Metanephros (tissue), 2 donors: ENCODE measurements at places on chromosomes 13 and 19. TPM values are rescaled to one million over a fixed set of nuclear protein-coding genes. Genes with fewer than 3 reads are reported as not detected.

Gene RAB11B
- total RNA-seq: 224 TPM

Gene POLR1D
- total RNA-seq: 76.9 TPM

Gene SMIM7
- total RNA-seq: 102 TPM

Gene KIR2DL4
- total RNA-seq: not detected

Gene KCTD4
- total RNA-seq: 0.23 TPM

Gene ELANE
- 59.8 TPM for total RNA-seq

Gene GPR12
- 0.06 TPM for total RNA-seq

Gene BRCA2
- 6.4 TPM for total RNA-seq

Gene KLC3
- 4.0 TPM for total RNA-seq

Gene SRRM5
- 0.06 TPM for total RNA-seq

Gene ANGPTL8
- total RNA-seq: 2.6 TPM

Gene RAB4B
- 10.6 TPM for total RNA-seq

Gene VSTM2B
- total RNA-seq: 0.18 TPM

Gene AMH
- 1.3 TPM for total RNA-seq

Gene ZNF211
- 25.0 TPM for total RNA-seq

Gene LGI4
- 5.1 TPM for total RNA-seq

Gene KLK12
- total RNA-seq: not detected

Gene IGLON5
- 1.6 TPM for total RNA-seq

Gene MEIOSIN
- not detected for total RNA-seq

Gene RUVBL2
- total RNA-seq: 105 TPM

Gene ZNF439
- total RNA-seq: 15.8 TPM

Gene ZSCAN4
- total RNA-seq: not detected

Gene ZNF550
- total RNA-seq: 14.8 TPM

Gene ZNF724
- 10.0 TPM for total RNA-seq

Gene LENG9
- total RNA-seq: 2.9 TPM

Gene LEUTX
- not detected for total RNA-seq

Gene DPF1
- total RNA-seq: 0.64 TPM

Gene KIR2DL3
- not detected for total RNA-seq

Gene SLC25A42
- 15.6 TPM for total RNA-seq

Gene FZR1
- total RNA-seq: 47.7 TPM

Gene IZUMO2
- total RNA-seq: not detected

Gene ZNF737
- 49.7 TPM for total RNA-seq

Gene GRIK5
- 20.8 TPM for total RNA-seq

Gene RNF225
- total RNA-seq: not detected

Gene SPART
- 55.8 TPM for total RNA-seq

Gene STOML3
- total RNA-seq: not detected

Gene ZNF83
- total RNA-seq: 86.5 TPM

Gene ZNF829
- total RNA-seq: 3.3 TPM

Gene HIPK4
- 0.06 TPM for total RNA-seq

Gene CRTC1
- 10.2 TPM for total RNA-seq

Gene GGACT
- total RNA-seq: 7.8 TPM

Gene CEACAM8
- 2.5 TPM for total RNA-seq

Gene TNFSF11
- 0.12 TPM for total RNA-seq

Gene SGCG
- total RNA-seq: 17.3 TPM

Gene CABP5
- total RNA-seq: not detected

Gene S1PR4
- 4.8 TPM for total RNA-seq

Gene STRN4
- 88.1 TPM for total RNA-seq

Gene LAIR1
- total RNA-seq: 13.8 TPM

Gene PLEKHA4
- 18.1 TPM for total RNA-seq

Gene SLC10A2
- 0.12 TPM for total RNA-seq

Gene ANGPTL4
- total RNA-seq: 5.0 TPM

Gene SERTM1
- total RNA-seq: 0.18 TPM

Gene NCR1
- 0.70 TPM for total RNA-seq

Gene GDF15
- total RNA-seq: 139 TPM

Gene GARIN5A
- 4.4 TPM for total RNA-seq

Gene SIGLEC5
- total RNA-seq: 0.88 TPM

Gene KLK15
- not detected for total RNA-seq

Gene PPAN
- 18.2 TPM for total RNA-seq

Gene ZNF729
- total RNA-seq: 0.47 TPM
